ENCODE measurements at places on chromosomes 11 and 22. TPM values are rescaled to one million over a fixed set of nuclear protein-coding genes. Genes with fewer than 3 reads are reported as not detected.

DNA sequence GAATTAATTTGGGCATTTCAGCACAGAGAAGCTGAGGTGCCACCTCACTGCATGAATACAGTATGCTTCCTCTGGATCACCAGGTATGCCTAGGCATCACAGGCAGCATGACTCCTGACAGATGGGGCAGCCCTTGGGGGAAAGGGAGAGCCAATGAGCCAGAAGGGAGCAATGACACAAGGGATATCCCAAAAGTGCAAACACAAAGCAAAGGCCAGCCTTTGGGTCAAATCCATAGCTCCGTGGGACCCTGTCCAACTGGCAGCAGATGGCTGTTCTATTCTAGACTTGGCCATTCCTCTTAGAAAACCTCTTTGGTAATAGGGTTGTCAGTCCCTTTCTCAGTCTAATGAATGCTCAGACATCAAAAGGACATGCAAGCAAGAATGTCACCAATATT, 73.3 kb downstream of the SERGEF start:
- no peak for DNase-seq
- H3K36me3 ChIP-seq = no peaks in the 10 kb centered on the region
- H3K27me3 ChIP-seq = no peaks in the 10 kb centered on the region
- no peak overlapping the region for H3K4me3 ChIP-seq
- H3K27ac ChIP-seq = no peak overlapping the region

DNA sequence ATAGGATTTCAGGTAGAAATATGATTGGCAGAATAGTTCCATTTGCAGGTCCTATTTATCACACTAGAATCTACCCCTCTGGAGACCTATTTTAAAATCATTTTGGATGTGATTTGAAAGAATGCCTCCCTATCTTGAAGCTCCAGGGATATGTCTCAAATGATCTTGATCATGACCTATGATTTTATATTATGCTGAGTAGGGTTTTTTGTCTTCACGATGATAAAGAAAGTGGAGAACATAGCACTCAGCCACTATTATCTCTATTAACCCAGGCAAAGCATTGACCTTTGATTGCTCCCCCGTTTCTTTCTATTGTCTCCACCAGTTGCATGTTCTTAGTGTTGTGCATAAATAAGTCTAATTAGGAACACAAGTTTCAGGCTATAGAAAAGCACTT, 307.9 kb downstream of the BLID start:
- H3K27me3 ChIP-seq = no peaks in the 10 kb centered on the region
- DNase-seq = no peak
- H3K4me1 ChIP-seq = no peaks in the 10 kb centered on the region
- H3K27ac ChIP-seq = no peak overlapping the region

Gene TST
- 24.1 TPM for total RNA-seq

DNA sequence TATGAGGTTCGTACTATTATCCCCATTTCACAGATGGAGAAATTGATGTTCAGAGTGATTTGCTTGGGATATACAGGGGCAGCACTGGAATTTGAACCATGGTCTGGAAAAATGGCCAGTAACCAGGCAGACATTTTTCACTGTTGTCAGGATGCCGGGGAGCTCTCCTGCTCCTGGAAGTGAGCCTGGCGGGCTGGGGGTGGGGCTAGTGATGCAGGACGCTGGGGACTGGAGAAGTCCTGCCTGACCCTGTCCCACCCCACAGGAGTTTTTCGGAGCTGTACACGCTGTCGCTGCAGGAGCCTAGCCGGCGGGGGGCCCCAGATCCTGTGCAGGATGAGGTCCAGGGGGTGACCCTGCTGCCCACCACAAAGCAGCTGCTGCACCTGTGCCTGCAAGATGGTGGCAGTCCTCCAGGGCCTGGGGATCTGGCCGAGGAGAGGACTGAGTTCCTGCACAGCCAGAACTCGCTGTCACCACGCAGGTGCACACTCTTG, 11.1 kb downstream of the SIPA1 start:
- H3K4me3 ChIP-seq = no peak overlapping the region
- peak; percentile 77 for DNase-seq
- H3K36me3 ChIP-seq = no peaks in the 10 kb centered on the region
- H3K27ac ChIP-seq = no peak overlapping the region

GRCh38 chr11:133905677-133906156, 51.1 kb downstream of the IGSF9B start:
- H3K27ac ChIP-seq = no peak overlapping the region
- H3K4me1 ChIP-seq = no peaks in the 10 kb centered on the region
- H3K4me3 ChIP-seq = no peak overlapping the region
- DNase-seq = no peak

- no peaks in the 10 kb centered on the region for H3K4me1 ChIP-seq
- no peak overlapping the region for H3K27ac ChIP-seq
- no peak for DNase-seq
- no peak overlapping the region for H3K4me3 ChIP-seq
- H3K27me3 ChIP-seq = no peaks in the 10 kb centered on the region
Measured at GRCh38 chr11:75578977-75579376, 16.9 kb downstream of the SERPINH1 start.

Gene TKFC
- total RNA-seq = 33.0 TPM

DNA sequence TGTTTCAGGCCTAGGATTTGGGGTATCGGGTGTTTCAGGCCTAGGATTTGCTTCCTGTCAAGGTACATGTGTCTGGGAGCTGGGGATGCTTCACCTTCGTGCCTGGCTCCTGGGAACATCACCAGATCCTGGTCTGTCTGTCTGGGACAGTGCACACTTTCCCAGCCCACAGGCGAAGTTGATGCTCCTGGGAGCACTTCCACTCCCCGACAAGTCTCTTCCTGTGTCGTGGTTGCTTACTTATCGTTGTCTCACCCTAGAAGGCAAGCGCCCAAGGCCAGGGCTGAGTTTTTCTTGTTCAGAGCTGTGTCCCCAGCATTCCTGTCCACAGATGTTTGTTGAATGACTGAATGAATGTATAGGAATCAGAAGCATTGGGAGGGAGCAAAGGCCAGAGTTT, 71.5 kb downstream of the LINC01488 start:
- H3K4me3 ChIP-seq = no peak overlapping the region
- no peaks in the 10 kb centered on the region for H3K27me3 ChIP-seq
- no peak for DNase-seq
- H3K36me3 ChIP-seq = no peaks in the 10 kb centered on the region
- H3K27ac ChIP-seq = no peak overlapping the region

- H3K4me3 ChIP-seq = peak within 1 kb of the TSS; percentile 58
- peaks cover 26% of the 10 kb centered on the region for H3K36me3 ChIP-seq
- H3K27ac ChIP-seq = no peak within 1 kb of the TSS
- DNase-seq = peak; percentile 77
- no peaks in the 10 kb centered on the region for H3K4me1 ChIP-seq
Measured at GRCh38 chr11:60924110-60924905, at the start of gene TMEM132A. Gene TMEM132A, plus strand, starts transcription at chr11:60924460. Its CDS starts 174 bp downstream, at chr11:60924634.

- H3K4me1 ChIP-seq = no peaks in the 10 kb centered on the region
- DNase-seq = no peak
- H3K36me3 ChIP-seq = no peaks in the 10 kb centered on the region
- no peaks in the 10 kb centered on the region for H3K27me3 ChIP-seq
- H3K4me3 ChIP-seq = no peak overlapping the region
Measured at GRCh38 chr11:38990139-38990538, 2392.1 kb upstream of the RAG2 start.

Gene TMEM191B
- total RNA-seq = 0.35 TPM

DNA sequence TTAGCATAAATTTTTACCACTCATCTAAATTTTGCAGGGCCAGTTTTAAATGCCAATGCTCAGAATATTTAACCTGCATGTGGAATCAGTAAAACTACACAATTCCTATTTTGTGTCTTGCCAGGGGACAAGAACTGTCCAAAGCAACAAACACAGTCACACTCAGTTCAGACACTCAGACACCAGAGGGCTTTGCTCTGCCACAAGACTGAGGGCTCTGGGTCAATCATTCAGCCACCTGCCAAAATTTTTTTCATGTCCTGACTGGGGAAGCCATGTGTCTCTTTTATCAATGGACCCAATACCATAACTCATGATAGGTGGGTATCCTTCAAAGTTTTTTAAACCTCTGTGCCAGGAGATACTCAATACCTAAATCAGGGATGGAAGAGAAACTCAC, 304.0 kb upstream of the ANO3 start:
- DNase-seq = no peak
- H3K4me3 ChIP-seq = no peak overlapping the region
- no peaks in the 10 kb centered on the region for H3K36me3 ChIP-seq

GRCh38 chr11:69530278-69531070, 49.0 kb downstream of the LINC01488 start:
- H3K4me3 ChIP-seq = no peak overlapping the region
- no peaks in the 10 kb centered on the region for H3K36me3 ChIP-seq
- no peak overlapping the region for H3K27ac ChIP-seq
- H3K27me3 ChIP-seq = no peaks in the 10 kb centered on the region

Gene UPK2
- 0.16 TPM for total RNA-seq

GRCh38 chr11:95790933-95791708, 823 bp downstream of the CEP57 start:
- H3K27ac ChIP-seq = peak overlapping the region; percentile 98
- H3K27me3 ChIP-seq = no peaks in the 10 kb centered on the region
- H3K4me1 ChIP-seq = peaks cover 37% of the 10 kb centered on the region
- H3K4me3 ChIP-seq = peak overlapping the region; percentile 81

GRCh38 chr11:58024601-58025091, 965 bp downstream of the OR9Q1 start:
- H3K27me3 ChIP-seq = no peaks in the 10 kb centered on the region
- peaks cover 5% of the 10 kb centered on the region for H3K4me1 ChIP-seq
- DNase-seq = peak; percentile 51

Gene TRAF6
- total RNA-seq = 6.4 TPM

Gene OR5B17
- not detected for total RNA-seq

DNA sequence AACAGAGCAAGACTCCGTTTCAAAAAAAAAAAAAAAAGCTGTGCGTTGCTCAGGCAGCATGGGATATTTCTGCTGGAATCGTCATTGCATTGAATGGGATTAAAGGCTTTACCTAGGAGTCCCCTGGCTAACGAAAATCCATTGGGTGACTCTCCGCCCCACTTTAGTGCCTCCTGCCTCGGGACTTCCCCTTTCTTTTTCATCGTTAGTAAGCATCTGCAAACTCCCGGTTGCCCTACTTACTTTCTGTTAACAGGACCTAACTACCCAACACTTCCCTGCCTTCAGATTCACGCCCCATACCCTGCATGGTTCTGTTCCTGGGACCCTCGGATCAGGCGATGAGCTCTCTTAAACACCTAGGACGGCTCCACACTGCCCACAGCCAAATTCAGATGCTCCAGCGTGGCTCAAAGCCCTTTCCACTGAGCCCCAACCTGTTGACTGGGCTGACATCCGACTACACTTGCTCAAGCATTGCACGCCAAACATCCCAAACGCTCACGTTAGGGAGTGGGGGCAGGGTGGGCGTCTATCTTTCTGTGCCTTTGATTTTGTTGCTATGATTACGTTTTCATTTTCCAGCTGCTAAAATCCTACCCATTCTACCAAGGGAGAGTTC, 143.8 kb downstream of the ST3GAL4 start:
- no peaks in the 10 kb centered on the region for H3K4me1 ChIP-seq
- no peaks in the 10 kb centered on the region for H3K27me3 ChIP-seq
- no peak for DNase-seq
- H3K27ac ChIP-seq = no peak overlapping the region
- H3K4me3 ChIP-seq = no peak overlapping the region

Gene ARHGEF12
- 36.7 TPM for total RNA-seq

DNA sequence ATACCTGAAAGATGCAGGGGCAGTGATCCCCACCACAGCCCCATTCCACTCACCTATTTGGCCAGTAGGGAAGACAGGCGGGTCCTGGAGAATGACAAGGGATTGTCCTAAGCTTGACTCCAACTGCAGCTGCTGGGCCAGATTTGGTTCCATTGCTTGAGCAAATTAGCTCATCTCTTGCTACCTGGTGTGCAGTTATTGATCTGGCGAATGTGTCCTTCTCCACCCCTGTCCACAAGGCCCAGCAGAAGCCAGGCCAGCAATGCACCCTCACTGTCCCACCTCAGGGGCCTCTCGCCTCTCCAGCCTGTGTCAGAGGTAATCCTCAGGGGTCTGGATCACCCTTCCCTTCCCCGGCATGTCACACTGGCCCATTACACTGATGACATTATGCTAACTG, 23.3 kb downstream of the TSPAN32 start:
- H3K27ac ChIP-seq = no peak overlapping the region
- H3K4me3 ChIP-seq = no peak overlapping the region
- no peaks in the 10 kb centered on the region for H3K27me3 ChIP-seq
